Natural killer cell treated with Interleukin-12 subunit alpha and Interleukin-12 subunit beta and Interleukin-15 and Interleukin-18, amount 100 ng/mL, for 72 hours (primary cell): ENCODE measurements at places on chromosomes 7 and 10. TPM values are rescaled to one million over a fixed set of nuclear protein-coding genes. Genes with fewer than 3 reads are reported as not detected.

The FLNC gene
- not detected for total RNA-seq

The FAM25A gene
- total RNA-seq = not detected

The SPDYE6 gene
- not detected for total RNA-seq

The CAV2 gene
- not detected for total RNA-seq

The CDC14C gene
- not detected for total RNA-seq

The FFAR4 gene
- total RNA-seq = not detected

The ITGA8 gene
- not detected for total RNA-seq

The PRRT4 gene
- not detected for total RNA-seq

The PTPN12 gene
- 84.3 TPM for total RNA-seq

The MKRN1 gene
- 46.5 TPM for total RNA-seq

The MYL10 gene
- not detected for total RNA-seq

The USP6NL gene
- 1.0 TPM for total RNA-seq

The GALNT17 gene
- total RNA-seq = not detected

The HELLS gene
- 96.8 TPM for total RNA-seq

The CREB5 gene
- total RNA-seq = 0.62 TPM

The PILRA gene
- total RNA-seq = 3.7 TPM

The AUTS2 gene
- total RNA-seq = 14.3 TPM

The GRID2IP gene
- total RNA-seq = not detected

The GIMAP4 gene
- 83.6 TPM for total RNA-seq

The IGF2BP3 gene
- 0.31 TPM for total RNA-seq

The CDNF gene
- 0.48 TPM for total RNA-seq

The PIK3AP1 gene
- 147 TPM for total RNA-seq

The VAX1 gene
- not detected for total RNA-seq

The ZNF503 gene
- total RNA-seq = 0.21 TPM

The PNLIPRP3 gene
- total RNA-seq = not detected

The NODAL gene
- not detected for total RNA-seq

The ZP3 gene
- total RNA-seq = 0.39 TPM

The SEMA3E gene
- not detected for total RNA-seq
